ENCODE measurements at places on chromosomes 6 and 20. TPM values are rescaled to one million over a fixed set of nuclear protein-coding genes. Genes with fewer than 3 reads are reported as not detected.
A peak's percentile ranks its signal among the peaks of the same experiment; 100 is the strongest.

DNA sequence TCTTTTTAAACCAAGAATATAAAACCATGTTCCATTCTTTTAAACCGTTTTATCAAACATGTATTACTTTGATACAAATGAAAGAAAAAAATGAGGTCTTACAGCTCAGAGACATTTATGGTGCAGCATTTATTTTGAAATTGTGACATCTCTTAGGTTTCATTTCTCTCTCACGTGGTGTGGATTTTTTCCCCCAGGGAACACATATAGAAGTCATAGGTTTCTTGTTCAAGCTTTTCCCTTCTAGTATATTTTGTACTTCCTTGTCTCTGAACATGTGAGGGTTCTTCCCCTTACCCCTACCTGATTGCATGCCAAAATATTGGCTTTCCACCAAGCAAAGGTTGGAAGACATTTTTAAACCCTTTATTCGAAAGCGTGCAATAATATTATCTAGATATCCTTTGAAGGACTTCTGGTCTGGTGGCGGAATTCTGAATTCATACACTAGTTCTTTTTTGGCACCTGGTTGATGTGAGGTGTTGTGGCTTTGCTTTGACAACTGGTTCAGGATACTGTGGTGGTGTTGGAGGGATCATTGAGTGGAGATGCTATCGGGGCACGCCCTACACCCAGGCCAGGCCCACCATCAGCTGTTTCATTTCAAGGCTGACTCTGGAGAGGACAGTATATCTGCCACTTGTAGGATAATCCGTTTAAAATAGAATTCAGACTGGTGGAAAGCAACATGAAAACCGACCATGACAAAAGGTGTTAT is 5.6 kb upstream of the FAM50B start:
- no peak for DNase-seq

DNA sequence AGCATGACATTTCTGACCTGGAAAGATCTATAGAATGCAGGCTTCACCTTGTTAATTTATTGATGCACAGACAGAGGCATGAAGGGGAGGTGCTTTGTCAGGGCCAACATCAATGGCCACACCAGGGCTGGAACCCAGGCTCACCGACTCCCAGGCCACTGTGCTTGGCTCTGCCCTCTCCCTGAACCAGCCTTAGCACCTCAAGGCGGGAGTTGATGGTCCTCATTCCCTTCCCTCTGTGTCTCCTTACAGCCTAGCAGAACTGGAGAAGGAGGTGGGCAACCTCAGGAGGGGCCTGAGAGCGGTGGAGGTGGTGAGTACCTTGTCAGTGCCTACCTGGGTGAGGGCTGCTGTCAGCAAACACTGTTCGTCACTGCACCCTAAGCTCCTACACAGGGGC is 35.6 kb downstream of the MOCS1 start:
- no peak for DNase-seq

- DNase-seq = no peak
These were observed 359.1 kb upstream of the SLC35B3 start for GRCh38 chr6:8794420-8794819.

GRCh38 chr20:48275286-48276020 is 490.2 kb upstream of the SULF2 start:
- no peak for DNase-seq

- peak; percentile 54 for DNase-seq
These were observed 27.9 kb upstream of the CD93 start for GRCh38 chr20:23114018-23114417.

DNA sequence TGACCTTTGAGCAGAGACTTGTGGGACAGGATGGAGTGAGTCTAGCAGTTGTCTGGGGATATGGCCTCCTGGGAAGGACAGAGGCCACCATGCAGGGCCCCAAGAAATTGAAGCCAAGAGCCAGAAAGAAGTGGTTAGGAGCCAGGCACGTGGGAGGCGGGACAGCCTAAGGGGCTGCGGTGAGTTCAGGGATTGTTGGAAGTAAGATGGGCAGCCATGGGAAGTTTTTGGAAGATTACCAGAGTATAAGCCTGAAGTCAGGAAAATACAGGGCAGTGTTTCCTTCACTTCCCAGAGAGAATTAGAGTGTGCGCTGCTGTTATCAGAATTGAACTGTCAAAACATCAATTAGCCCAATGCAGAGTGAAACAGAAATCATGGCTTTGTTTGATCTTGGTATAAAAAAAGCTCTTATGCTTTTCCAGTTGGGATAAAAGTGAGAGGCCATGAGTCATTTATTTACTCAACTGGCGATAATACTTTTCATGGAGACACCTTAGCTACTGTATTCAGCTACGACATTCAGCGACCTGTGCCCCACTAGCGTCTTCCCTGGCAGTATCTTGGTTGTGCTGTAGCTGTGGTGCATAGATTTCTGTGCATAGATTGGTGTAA is 66.9 kb downstream of the PHACTR2 start:
- DNase-seq = peak; percentile 13

DNA sequence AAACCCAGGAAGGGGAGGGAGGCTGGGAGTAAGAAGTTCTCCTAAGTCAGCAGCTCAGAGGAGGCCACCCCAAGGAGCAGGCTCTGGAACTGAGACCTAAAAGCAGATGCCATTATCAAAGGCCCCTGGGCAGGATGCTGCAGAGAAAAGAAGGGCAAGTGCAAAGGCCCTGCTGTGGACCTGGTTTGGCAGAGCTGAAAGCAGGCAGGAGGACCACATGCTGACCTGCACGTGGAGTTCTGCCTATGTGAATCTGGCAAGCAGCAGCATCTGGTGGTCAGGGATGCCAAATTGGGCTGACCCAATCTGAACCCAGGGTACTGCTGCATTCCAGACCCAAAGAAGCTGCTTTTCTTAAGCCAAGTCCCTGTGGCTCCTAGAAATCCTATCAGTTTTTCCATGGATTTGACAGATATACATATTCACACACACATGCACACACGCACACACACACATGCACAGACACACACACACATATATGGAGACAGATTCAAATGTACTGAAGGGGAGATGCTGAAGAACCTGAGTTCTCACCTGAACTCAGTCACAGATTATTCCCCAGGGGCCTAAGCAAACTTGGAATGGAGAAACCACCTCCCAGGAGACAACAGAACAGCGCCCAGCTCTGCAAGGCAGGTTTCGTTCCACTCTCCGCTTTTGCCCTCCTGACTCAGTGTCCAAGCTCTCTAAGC is 119.9 kb downstream of the FOXA2 start:
- DNase-seq = no peak

Gene ASIP
- not detected for total RNA-seq

DNA sequence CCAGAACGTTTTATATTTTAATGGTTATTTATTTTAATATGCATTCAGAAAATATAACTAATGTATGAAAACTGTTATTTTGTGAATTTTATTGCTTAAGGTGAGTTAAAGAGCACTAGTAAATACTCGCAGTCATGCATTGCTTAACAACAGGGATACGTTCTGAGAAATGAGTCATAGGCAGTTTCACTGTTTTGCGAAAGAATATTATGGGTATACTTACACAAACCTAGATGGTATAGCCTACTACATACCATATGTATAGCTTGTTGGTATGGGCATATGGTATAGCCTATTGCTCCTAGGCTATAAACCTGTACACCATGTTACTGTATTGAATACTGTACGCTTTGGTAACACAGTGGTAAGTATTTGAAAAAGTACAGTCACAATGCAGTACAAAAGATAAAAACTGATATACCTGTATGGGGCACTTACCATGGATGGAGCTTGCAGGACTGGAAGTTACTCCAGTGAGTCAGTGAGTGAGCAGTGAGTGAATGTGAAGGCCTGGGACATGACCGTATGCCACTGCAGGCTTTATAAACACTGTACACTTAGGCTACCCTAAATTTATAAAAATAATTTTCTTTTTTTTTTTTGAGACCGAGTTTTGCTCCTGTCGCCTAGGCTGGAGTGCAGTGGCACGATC is 38.5 kb downstream of the ARFGEF2 start:
- no peak for DNase-seq

Gene ADGRF5
- 140 TPM for total RNA-seq

Data from dermis blood vessel endothelial cell (primary cell).